Hair follicular keratinocyte (primary cell): ENCODE measurements at places on chromosomes 16 and 17. TPM values are rescaled to one million over a fixed set of nuclear protein-coding genes. Genes with fewer than 3 reads are reported as not detected.

ACE gene
- 0.15 and 0.78 TPM in 2 replicates for total RNA-seq

SPAG7 gene
- total RNA-seq = 64.0 and 77.2 TPM in 2 replicates

CACNG1 gene
- total RNA-seq = not detected in 2 replicates

ZNF624 gene
- 1.6 and 1.7 TPM in 2 replicates for total RNA-seq

PPY gene
- 1.6 TPM in 1 of 2 replicates, not detected in the other for total RNA-seq

KRTAP3-2 gene
- total RNA-seq = not detected in 2 replicates

SOX15 gene
- 141 and 207 TPM in 2 replicates for total RNA-seq

NT5M gene
- 1.3 and 3.0 TPM in 2 replicates for total RNA-seq

RNF157 gene
- total RNA-seq = 0.15 TPM in 1 of 2 replicates, not detected in the other

CACNG5 gene
- total RNA-seq = not detected in 2 replicates

HSPB9 gene
- total RNA-seq = not detected in 2 replicates

ADAD2 gene
- not detected in 2 replicates for total RNA-seq

PMFBP1 gene
- total RNA-seq = 0.19 and 0.31 TPM in 2 replicates

PDILT gene
- total RNA-seq = not detected in 2 replicates

ZFP3 gene
- total RNA-seq = 0.30 and 0.94 TPM in 2 replicates

PRSS8 gene
- total RNA-seq = 59.2 and 120 TPM in 2 replicates
